K562 (cell line): ENCODE measurements at places on chromosomes 5 and 9. TPM values are rescaled to one million over a fixed set of nuclear protein-coding genes. Genes with fewer than 3 reads are reported as not detected.

LCP2 gene
- total RNA-seq, result 22.2 and 24.1 TPM in 2 replicates

GRCh38 chr5:10700516-10700915, 60.5 kb downstream of the DAP start:
- no peak for DNase-seq

DNA sequence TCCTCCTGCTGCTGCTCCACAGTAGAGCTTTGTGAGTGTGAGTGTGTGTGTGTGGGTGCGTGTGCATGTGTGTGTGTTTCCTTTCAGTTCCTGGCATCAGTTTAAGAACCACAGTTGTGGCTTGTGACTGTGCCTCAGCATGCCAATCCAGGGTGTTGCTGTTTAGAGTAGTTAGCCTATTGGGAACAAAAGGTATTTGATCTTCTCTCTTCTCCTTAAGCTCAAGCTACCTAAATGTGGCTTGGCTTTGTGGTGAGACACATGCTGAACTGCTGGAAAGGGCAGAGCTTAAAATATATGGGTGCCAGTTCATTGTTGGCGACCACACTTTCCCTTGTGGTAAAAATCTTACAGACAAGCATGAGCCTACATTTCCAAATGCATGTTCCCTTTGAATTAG, 116.6 kb upstream of the BNC2 start:
- DNase-seq, result no peak

DNA sequence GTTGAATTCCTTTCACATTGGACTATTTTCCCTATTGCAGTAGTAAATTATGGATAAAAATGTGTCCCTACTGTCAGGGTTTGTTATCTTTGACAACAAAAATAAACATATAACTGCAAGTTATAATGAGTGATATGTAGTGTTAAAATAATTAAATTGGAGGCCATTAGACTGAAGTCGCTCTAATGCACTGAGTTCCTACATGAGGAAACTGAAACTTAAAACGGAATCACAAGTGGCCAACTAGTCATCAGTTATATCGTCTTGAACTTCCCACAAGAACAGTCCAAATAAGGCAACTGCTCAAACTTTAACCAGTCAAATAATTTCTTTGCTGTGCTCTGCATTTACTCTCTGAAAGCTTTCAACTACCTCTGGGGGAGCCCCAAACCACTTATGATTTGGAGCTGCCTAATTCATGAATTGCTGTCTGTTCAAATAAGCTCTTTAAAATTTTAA, 2.1 kb upstream of the IFT74 start:
- no peak for DNase-seq

DNA sequence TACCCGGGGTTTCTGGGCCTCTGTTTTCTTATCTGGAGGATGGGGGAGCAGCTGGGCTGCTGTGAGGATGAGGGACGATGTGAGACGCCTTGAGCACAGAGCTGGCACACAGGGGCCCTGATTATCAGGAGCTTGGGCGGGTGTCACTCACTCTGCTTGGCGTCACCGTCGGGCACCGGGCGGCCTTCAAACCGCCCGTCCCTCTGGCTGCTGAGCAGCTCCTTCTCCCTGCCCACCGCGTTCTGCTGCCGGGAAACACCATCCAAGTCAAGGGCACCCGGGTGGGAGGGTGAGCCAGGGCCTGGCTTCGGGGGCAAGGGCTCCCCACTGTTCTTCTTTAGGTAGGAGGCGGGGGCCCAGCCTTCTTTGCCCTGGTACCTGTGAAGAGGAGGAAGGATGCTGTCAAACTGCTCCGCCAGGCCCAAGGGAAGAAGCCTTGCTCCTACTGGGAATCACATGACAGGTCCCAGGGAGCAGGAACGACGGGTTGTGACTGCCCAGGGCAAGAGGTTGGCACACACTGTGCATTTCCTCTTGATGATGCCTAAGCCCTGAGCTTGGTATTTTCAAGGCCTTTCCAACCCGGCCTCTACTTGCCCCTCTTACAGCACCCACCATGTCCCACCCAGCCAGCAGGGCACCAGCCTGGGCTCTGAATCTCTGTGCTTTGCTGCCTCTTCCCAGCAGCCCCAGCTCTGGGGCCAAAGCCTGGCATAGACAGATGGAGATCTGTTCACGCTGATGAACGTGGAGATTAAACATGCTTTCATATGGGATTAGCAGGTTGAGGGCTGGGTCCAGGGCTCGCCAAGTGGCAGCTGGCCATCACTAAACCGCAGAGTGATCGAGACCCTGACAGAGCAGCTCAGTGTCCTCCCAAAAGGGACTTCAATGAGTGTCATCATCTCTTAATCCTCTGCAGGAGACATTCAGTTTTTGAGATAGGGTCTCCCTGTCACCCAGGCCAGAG, 66.9 kb upstream of the UBTD2 start:
- DNase-seq, result no peak

DNA sequence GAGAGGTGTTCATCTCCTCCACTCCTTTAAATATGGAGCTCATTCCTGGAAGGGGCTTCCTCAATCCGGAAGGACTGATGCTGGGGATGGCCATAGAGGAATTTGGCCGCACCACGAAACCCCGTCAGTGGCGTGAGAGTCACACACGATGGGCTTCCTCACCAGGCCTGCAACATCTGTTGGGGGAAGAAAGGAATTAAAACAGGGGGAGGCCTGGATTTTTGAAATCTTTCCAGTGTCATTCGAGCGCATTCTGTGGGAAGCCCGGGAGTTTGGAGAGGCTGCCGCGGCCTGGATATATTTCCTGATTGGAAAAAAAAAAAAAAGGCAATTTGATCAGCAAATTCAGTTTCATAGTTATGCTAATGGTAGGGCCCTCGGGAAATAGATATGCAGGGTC, 76.3 kb upstream of the ORM1 start:
- no peak for DNase-seq

STK32A gene
- not detected in 2 replicates for total RNA-seq

DNA sequence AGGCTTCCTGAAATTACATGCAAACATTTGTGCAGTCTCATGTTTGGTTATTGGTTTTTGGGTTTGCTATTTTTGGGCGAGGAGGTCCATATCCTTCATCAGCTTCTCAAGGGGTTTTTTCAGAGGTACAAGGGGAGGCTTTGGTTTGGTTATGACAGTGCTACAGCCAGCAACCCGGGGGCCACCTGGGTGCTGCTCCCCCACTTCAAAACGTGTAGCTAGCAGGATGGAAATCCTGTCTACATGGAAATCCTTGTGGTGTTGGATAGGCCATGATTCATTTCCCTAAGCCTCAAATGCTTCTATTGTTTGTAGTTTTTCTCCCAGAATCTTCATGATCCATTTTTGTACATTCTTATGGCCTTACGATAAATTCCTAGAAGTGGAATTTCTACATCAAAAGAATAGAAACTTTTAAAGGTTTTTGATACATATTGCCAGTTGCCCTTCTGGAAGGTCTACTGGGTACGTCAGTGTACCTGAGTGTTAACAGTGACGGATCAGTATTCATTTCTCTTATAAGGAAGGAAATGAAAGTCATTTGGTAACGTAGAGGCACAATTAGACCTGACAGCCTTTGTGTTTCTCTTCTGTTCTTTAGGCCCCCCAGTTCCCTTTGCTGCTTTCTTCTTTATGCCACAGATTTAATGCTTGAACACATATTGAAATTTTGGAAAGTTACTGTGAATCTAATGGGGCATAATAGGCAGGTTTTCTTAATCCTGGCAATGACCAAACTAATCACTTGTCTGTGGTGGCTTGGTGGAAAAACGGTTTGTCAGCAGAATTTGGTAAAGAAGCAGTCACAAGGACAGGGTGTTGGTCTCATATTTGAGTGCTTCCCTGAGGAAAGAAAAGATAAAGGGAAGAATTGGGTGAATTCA, 69.7 kb upstream of the ABL1 start:
- DNase-seq, result no peak

SOX30 gene
- not detected in 2 replicates for total RNA-seq

DEPDC1B gene
- 41.6 and 43.2 TPM in 2 replicates for total RNA-seq

DNA sequence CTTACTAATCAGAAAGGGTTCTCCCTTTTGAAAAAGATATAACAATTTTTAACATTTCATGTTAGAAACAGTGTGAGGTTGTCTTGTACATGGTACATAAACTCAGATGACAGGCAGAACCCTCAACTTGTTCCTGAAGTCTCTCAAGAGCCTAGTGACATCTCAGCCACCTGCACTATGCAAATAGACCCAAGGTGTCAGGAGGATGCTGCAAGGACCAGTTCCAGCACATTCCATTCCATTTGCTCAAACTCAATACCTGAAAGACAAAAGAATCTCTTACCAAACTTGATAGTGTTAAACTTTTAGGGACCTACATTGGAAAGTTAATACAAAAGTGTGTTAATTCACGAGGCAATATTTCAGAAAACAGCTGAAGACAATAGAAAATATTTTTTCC, 544.6 kb downstream of the CETN3 start:
- DNase-seq, result no peak

- no peak for DNase-seq
Observed at GRCh38 chr9:106350777-106351176, 512.2 kb upstream of the ZNF462 start.

CDKN2B gene
- total RNA-seq, result not detected in 2 replicates

GRCh38 chr5:52963636-52964035, 25.5 kb upstream of the ITGA2 start:
- DNase-seq, result no peak

DNA sequence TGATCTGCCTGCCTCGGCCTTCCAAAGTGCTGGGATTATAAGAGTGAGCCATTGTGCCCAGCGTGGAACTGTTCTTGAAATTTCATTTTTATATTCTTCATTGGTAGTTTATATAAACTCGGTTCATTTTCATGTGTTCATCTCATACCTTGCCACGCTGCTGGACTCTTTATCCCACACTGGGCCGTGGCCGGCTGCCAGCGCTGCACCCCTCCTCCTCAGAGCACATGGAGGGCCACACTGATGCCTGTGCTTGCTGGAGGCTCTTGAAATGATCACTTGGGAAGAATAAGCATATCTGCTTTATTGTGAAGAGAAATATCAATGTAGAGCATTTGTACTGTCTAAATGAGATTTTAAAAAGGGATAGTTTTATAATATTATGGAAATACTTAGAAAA, 69.5 kb downstream of the EHMT1 start:
- no peak for DNase-seq

- DNase-seq, result no peak
Observed at GRCh38 chr9:116267021-116267420, 113.4 kb downstream of the PAPPA start.

TXNDC15 gene
- 8.9 and 11.7 TPM in 2 replicates for total RNA-seq

NTNG2 gene
- 0.09 and 0.42 TPM in 2 replicates for total RNA-seq

DNA sequence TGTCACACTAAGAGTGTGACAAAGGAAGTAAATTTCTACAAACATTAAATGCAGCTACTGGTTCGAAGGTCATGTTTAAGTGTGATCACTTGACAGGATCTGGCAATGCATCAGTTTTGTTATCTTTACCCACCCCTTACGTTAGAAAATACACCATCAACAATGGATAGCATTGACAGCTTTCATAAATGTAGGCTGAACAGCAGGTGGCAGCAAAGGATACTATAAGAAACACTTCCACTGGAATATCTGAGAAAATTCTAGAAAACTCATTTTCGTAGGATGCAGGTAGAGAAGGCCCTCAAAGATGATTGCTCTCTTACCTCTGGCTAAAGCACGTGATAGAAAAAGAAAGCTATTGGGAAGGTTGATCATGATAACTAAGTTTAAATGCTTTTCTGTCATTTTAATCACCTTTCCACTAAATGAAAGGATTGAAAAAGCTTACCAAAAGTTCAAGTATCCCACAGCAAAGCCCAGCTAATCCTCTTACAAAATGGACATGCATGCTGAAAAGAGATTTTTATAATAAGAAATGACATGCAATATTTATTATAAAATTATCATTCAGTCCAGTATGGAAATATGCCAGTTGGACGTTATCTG, 292.5 kb downstream of the PARP8 start:
- peak; percentile 54 for DNase-seq

DNA sequence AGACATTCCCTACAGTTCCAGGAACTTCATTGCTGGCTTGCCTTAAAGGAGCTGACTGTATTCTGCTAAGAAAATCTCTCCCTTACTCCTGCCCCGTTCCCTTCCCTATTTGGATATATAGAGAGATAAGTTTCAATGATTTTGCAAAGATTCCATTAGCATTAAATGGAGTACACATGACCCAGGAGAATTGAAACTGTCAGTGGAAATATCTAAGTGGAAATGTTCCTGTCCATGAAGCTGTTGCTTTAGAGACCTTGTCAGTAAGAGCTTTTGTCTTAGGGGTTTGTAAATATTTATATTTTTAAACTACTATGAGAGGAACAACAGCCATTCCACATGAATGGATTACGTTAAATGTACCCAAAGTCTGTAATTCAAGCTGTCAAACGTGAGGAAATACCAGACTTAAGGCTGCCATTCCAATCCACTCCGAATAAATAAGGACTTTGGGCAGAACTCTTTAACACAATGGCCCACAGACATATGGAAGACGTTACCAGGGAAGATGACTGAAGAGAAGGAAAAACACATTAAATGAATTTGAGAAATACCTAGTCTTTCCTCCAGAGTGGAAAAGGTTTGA, 387.1 kb upstream of the PAPPA start:
- DNase-seq, result no peak

FCN2 gene
- total RNA-seq, result not detected in 2 replicates

- DNase-seq, result no peak
Observed at GRCh38 chr9:102000956-102001355, 262.5 kb upstream of the GRIN3A start.

DNA sequence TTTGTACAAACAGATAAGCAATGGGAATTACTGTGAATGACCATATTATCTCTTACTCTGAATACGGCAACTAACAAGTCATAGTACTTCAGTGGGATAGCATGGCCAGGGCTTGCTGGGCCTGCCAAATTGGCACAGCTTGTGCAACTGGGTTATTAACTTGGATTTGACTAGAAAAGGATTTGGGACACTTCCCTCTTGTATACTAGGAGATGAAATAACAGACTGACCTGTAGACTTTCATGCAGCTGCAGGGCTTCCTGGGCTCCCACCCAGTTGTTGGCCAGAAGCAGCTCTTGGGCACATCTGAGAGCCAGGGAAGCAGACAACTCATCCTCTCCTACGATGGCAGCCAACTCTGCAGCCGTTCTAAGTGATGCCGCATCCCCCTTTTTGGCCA, 39.8 kb downstream of the CNOT8 start:
- no peak for DNase-seq

RNF130 gene
- 30.0 and 32.2 TPM in 2 replicates for total RNA-seq

RUSC2 gene
- 11.9 and 12.8 TPM in 2 replicates for total RNA-seq

DNA sequence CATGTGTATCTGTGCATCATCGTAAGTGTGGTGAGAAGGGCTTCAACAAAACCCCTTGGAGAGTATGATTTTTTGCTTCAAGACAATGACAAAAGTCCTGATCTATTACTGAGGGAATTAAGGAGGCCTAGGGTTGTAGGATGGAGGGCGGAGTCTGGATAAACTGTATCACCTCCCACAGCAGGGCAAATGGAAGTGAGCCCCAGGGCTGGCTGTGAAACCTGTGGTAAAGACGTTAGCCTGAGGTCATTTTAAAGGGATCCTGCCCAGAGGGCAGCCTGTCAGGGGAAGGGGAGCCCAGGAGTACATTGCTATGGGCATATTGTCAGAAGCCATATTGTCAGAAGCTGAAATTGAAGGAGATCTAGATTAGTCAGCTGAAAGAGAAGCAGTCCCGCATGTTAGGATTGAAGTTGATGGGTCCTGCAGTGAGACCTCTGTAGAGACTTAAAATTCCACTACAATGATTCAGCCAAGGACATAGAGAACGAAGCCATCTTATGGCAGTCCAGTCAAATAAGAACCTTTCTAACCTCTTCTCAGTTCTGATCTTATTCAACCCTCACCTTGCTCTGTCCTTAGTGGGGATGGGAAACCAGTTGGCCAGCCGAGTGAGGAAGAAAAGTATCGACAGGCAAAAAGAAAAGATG, 26.9 kb downstream of the ADGRV1 start:
- no peak for DNase-seq

- no peak for DNase-seq
Observed at GRCh38 chr5:174798551-174798951, 74.2 kb downstream of the MSX2 start.

GRCh38 chr9:96289392-96289791, 12.6 kb downstream of the HSD17B3 start:
- DNase-seq, result no peak
